ENCODE measurements at places on chromosomes 2 and 18.

GRCh38 chr2:219057709-219058540 is 2.8 kb downstream of the IHH start:
- H3K36me3 ChIP-seq = no peaks in the 10 kb centered on the region
- peaks cover 4% of the 10 kb centered on the region for H3K4me1 ChIP-seq
- peak overlapping the region; percentile 51 for H3K4me3 ChIP-seq

DNA sequence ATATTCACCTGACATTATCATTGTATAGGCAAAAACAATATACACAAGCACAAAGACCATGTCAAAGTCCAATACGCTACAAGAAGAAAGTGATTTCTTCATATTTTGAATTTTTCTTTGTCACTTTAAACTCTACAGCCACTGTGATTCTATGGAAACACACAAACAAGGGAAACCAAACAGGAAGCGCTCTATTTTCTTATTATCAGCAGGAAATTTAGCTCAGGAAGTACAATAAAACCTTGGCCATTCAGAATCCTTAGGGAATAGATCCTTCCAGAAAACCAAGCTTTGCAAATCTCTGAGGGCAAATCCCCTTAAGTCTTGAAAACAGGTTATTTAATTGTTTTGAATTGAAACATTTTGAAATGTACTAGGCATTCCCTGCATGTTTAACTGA is 336.2 kb downstream of the EPHA4 start:
- no peak overlapping the region for H3K27ac ChIP-seq
- H3K4me1 ChIP-seq = no peaks in the 10 kb centered on the region
- H3K27me3 ChIP-seq = no peaks in the 10 kb centered on the region
- H3K36me3 ChIP-seq = no peaks in the 10 kb centered on the region
- no peak for DNase-seq
- H3K4me3 ChIP-seq = no peak overlapping the region

GRCh38 chr18:63676526-63677323 is 15.0 kb upstream of the SERPINB3 start:
- no peak for DNase-seq
- H3K4me1 ChIP-seq = no peaks in the 10 kb centered on the region
- no peaks in the 10 kb centered on the region for H3K27me3 ChIP-seq
- H3K36me3 ChIP-seq = no peaks in the 10 kb centered on the region

DNA sequence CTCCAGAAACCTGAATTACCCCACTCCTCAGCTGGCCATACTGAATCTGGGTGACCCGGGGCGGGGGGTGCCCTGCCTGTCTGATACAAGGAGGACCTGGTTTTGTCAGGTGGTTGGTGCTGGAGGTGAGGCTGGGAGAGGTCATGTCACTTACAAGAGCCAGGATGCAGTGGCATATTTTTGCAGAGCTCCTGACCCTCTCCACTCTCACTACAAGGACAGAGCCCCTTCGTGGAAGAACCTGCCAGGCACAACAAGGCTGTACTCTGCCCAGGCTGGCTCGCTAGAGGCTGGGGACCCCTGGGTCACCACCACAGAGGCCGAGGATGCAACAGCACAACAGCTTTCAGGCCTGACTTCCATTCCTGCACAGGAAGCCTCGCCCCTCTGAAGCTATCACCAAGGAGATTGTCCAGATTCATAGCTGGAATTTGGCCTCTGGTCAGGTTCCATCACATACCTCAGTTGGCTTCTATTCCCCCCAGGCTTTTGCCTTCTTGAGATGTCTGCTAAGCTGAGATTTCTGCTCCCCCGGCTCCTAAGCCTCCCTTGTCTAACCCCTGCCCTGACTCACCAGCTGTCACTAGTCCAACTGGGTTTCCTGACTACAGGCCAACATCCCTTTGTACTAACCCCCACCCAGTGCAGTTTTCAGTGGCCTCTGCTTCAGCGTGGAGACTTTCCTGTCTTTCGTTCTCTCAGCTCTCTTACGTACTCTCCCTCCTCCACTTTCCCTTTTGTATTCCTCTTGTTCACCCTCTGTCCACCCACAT is 132.5 kb upstream of the EPAS1 start:
- H3K27ac ChIP-seq = peak overlapping the region; percentile 42
- H3K36me3 ChIP-seq = no peaks in the 10 kb centered on the region
- no peaks in the 10 kb centered on the region for H3K27me3 ChIP-seq
- no peak overlapping the region for H3K4me3 ChIP-seq
- peaks cover 6% of the 10 kb centered on the region for H3K4me1 ChIP-seq
- DNase-seq = no peak

DNA sequence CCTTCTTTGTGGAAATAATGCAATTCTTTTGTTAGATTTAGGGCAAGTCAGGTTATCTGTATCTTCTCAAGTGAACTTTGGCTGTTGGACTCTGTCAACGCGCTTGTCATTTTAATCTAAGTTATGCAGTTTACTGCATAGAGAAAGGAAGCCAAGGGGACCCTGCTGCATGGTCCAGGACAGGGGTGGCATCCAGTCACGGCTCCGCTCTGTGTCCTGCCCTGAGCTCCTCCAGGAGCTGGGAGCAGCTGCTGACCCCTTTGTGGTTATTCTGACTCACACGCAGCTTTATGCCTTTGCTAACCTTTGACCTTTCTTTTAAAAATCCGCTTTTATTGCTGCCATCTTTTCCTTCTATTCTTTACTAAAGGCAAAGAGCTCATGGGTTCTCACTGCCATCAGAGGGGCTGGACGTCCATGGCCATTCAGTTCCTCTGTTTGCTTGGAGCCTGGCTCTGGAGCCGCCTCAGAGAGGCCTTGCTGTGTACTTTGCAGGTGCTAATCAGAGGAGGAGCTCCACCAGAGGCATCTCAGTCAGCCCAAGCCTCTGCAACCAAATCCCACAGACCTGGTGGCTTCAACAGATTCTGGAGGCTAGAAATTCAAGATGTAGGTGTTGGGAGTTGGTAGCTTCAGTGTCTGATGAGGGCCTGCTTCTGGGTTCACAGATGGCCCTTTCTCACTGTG is 39.3 kb downstream of the SNTG2 start:
- H3K4me1 ChIP-seq = no peaks in the 10 kb centered on the region
- no peak overlapping the region for H3K4me3 ChIP-seq
- H3K27me3 ChIP-seq = no peaks in the 10 kb centered on the region
- no peaks in the 10 kb centered on the region for H3K36me3 ChIP-seq
- H3K27ac ChIP-seq = no peak overlapping the region
- no peak for DNase-seq

DNA sequence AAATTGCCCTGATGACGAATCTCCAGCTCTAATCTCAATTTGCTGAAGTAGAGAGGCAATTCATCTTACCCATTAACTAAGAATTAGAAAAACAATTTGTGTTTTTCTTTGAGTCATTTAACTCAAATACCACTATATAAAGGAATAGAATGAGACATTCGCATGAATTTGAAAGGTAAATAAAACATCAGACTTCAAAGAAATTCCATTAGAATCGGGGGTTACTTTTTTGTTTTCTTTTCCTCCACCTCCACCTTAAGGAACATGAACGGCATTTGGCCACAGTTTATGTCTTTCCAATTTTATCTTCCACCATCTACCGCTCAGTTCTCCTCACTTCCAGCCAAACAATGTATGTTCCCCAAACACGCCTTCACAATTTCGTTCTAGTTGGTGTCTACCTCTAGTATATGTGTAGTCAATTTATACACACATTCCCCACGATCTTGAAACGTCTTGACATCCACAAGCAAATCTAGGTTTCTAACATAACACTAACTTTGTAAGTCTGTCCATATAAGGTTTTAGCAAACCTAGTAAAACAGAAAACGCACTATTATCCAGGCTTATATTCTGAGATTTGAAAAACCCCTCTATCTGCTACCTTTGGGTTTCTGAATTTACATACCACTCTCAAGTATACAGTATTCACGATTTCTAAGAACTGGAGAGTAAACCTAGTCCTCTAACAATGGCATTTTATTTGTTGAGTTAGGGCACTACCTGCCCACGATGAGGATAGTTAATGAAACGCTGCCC is 1.2 kb upstream of the SMCHD1 start:
- H3K36me3 ChIP-seq = no peaks in the 10 kb centered on the region
- peak overlapping the region; percentile 99 for H3K27ac ChIP-seq
- peak overlapping the region; percentile 91 for H3K4me3 ChIP-seq
- H3K27me3 ChIP-seq = no peaks in the 10 kb centered on the region

DNA sequence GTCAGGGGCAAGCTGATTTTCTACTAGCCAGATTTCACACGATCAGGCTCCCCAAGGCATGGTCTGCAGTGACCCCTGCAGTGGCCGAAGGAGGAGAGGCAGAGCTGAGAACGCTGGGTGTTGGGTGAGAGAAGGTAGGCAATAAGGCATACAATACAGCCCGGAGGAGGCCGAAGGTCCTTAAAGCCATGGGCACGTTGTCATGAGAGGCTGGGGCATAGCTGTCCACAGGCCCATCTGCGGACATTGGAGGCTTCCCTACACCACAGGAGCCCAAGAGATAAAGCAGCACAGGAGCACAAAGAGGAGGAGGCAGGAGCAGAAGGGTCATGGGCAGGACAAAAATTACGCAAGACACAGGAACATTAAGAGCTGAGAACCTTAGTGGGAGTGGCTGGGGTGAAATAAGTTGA is 16.7 kb upstream of the BZW1 start:
- H3K27ac ChIP-seq = no peak overlapping the region
- no peaks in the 10 kb centered on the region for H3K36me3 ChIP-seq
- H3K4me1 ChIP-seq = no peaks in the 10 kb centered on the region
- no peak for DNase-seq

DNA sequence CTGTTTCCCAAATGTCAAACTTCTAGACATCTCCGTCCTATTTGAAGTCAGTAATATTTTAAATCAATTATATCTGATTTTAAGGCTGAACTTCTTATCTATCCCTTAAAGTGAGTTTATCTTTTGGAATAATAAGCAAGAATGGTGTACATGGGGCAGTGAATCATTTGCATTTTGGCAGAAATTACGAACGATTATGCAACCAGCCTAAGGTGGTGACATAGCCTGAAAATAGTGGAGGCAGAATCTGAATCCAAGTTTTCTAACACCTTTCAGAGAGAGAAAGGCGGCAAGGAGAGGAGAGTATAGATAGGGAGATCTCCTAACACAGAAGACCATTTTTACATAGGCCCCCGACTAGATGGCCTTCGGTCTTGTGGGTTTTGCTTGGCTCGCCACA is 10.7 kb downstream of the ZBTB14 start:
- H3K27me3 ChIP-seq = no peaks in the 10 kb centered on the region
- H3K36me3 ChIP-seq = no peaks in the 10 kb centered on the region
- no peak overlapping the region for H3K27ac ChIP-seq

GRCh38 chr2:1170711-1171110 is 220.1 kb downstream of the SNTG2 start:
- no peak for DNase-seq
- H3K4me3 ChIP-seq = no peak overlapping the region
- H3K27me3 ChIP-seq = no peaks in the 10 kb centered on the region
- no peak overlapping the region for H3K27ac ChIP-seq
- no peaks in the 10 kb centered on the region for H3K36me3 ChIP-seq
- H3K4me1 ChIP-seq = no peaks in the 10 kb centered on the region

DNA sequence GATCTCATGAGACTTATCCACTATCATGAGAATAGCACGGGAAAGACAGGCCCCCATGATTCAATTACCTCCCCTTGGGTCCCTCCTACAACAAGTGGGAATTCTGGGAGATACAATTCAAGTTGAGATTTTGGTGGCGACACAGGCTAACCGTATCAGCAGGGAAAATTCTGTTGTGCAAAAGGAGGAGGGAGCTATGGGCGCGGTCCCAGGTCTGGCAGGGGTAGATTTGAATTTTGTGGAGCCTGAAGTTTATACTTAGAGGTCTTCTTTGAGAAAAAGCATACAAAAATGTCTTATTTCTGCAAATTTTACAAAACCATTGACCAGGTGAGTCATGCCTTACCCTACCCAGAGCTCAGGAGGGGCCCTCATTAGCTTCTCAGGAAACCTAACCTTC is 36.6 kb downstream of the SLC4A3 start:
- no peaks in the 10 kb centered on the region for H3K36me3 ChIP-seq
- no peaks in the 10 kb centered on the region for H3K4me1 ChIP-seq
- no peak for DNase-seq
- no peak overlapping the region for H3K4me3 ChIP-seq
- no peak overlapping the region for H3K27ac ChIP-seq

DNA sequence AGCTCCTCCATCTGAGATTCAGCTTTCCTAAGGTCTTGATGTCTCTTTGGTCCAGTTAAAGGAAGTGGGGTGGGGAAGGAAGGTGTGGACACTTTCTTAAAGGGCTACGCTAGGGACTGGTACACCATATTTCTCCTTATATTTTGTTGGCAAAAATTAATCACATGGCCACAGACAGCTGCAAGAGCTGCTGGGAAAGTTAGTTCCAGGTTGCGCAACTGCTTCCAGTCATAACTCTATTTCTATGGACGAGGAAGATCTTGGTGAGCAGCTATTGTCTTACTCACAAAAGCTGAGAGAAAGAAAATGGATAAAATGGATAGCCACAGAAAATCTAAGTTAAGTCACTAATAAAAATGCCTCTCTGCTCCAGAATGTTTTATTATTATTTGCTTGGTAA is 60.7 kb upstream of the PPM1B start:
- no peak overlapping the region for H3K27ac ChIP-seq
- no peaks in the 10 kb centered on the region for H3K27me3 ChIP-seq
- H3K36me3 ChIP-seq = no peaks in the 10 kb centered on the region
- H3K4me1 ChIP-seq = no peaks in the 10 kb centered on the region
- no peak for DNase-seq
- no peak overlapping the region for H3K4me3 ChIP-seq

DNA sequence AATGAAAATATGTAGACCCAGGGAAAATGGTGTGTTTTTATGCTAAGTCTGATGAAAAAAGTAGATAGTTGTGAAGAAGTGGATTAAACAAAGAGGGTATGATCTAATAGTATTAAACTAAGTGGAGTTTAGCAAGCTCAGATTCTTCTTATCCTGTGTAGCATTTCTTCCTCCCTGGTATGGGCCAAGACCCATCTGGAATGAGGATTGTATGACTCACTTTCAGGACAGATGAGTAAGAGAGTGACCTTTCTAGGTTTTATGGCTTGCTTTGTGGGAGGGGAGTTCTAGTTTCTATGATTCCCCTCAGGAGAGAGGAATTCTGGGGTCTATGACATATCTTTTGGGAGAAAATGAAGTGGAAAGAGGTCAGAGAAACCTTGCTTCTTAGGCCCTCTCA is 550.1 kb downstream of the SPAG16 start:
- DNase-seq = no peak
- no peak overlapping the region for H3K27ac ChIP-seq
- H3K36me3 ChIP-seq = no peaks in the 10 kb centered on the region
- H3K4me3 ChIP-seq = no peak overlapping the region

DNA sequence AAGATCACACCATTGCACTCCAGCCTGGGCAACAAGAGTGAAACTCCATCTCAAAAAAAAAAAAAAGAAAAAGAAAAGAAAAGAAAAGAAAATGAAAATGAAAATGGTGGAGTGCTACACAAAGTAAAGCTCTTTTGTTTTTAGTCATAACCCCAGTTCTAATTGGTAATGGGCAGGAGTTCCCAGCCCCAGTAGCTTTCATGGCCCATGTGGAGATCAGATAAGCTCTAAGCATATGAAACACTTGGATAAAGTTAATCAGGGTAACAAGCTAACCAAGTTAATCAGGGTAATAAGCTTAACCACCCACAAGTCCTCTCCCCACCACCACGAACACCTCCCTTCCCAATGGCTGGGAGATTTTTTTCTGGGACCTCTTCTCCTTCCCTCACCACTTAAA is 240.8 kb downstream of the BCL11A start:
- no peak overlapping the region for H3K4me3 ChIP-seq
- H3K27me3 ChIP-seq = no peaks in the 10 kb centered on the region
- no peaks in the 10 kb centered on the region for H3K4me1 ChIP-seq
- H3K36me3 ChIP-seq = no peaks in the 10 kb centered on the region
